H1 (cell line): ENCODE measurements at places on chromosomes 4 and X. TPM values are rescaled to one million over a fixed set of nuclear protein-coding genes. Genes with fewer than 3 reads are reported as not detected.
A peak's percentile ranks its signal among the peaks of the same experiment; 100 is the strongest.

The APLN gene
- total RNA-seq = 1.1 TPM in 2 replicates

The ZCCHC12 gene
- 0.84 and 1.3 TPM in 2 replicates for total RNA-seq

The HPGDS gene
- total RNA-seq = not detected in 2 replicates

The CAPN6 gene
- 10.6 and 10.8 TPM in 2 replicates for total RNA-seq

The MSL3 gene
- total RNA-seq = 11.3 and 12.3 TPM in 2 replicates

The PARM1 gene
- total RNA-seq = 5.2 and 5.3 TPM in 2 replicates

The FSTL5 gene
- total RNA-seq = 0.19 and 0.32 TPM in 2 replicates

The MAGEA1 gene
- total RNA-seq = not detected in 2 replicates

The BEX2 gene
- 57.5 and 60.2 TPM in 2 replicates for total RNA-seq

DNA sequence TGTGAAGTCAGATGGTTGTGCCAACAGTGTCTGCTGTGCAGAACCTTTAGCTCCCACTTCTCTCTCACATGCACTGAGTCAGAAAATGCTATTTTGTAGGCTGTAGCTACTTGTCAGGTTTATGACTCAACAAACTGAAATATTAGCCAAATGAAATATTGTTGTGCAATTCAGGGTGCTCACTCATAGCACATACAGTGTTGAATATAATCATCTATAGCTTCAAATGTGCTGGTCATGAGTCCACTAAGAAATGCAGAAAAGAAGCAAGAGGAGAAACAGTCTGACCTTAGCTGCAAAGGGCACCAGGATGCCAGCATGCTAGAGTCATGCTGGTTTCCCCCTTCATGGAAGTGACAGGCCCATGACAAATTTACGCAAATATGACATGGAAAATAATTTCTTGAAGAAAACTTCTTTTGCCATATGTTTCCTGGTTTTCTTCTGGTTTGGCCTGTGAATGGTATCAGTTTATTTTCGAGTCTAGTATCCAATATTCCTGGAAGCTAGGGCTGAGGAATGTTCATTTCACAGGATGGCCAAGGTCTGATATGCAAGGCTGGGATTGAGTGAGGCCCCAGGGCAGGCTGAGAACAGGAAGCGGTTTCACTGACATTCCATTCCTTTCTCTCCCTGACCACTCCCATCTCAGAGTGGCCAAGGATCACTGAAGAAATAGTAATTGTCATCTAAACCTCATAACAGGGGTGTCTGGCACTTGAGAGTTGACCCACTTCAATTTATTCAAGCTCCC, 10.3 kb upstream of the CXCL2 start:
- peak; percentile 21 for DNase-seq

- DNase-seq = no peak
Observed at GRCh38 chr4:6197433-6198174, 2.7 kb downstream of the JAKMIP1 start.

GRCh38 chrX:17374619-17375366, at the start of gene NHS:
Gene NHS, plus strand, starts transcription at chrX:17375200. Its CDS starts 558 bp downstream, at chrX:17375758.
- DNase-seq = peak; percentile 43

GRCh38 chr4:48470137-48470536, 13.0 kb upstream of the SLC10A4 start:
- DNase-seq = no peak

GRCh38 chr4:169439244-169439643, 168.5 kb upstream of the SH3RF1 start:
- DNase-seq = no peak

DNA sequence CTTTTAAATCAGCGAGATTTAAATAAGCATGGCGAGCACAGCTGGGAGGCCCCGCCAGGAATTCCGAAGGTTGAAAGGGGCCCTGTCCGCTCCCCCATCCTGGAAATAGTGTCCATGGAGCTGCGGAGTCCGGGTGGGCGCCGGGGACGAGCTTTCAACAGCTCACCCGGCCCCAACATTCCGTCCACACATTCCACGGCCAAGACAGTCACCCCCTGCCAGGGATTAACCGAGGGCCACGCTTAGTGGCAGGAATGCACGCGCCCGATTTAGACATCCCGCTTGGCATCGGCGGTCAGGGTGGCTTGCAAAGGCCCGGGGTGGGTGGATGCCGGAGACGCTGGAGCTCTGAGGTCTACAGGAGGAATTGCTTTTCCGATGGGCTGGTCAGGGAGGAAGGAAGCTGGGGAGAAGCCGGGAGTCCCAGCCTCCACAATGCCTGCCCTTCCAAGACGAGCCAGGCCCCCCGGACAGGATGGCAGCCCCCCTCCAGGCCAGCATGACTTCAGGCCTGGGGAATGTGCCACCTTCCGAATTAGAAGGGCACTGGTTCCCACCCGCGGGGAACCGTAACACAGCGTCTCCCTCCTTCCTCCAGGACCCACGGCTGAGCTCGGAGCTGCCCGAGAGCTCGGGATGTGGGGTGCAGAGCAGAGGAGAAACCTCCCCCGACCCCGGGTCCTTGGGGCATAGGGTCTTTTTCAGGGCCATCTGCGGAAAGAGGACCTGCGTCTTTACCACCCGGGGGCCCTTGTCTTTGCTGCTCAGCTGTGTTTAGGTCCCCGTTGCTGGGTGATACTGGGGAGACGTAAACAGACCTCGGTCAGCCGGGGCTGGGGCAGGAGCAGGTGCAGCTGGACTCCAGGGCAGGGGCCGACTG, 26.9 kb upstream of the PPP2R3B start:
- peak; percentile 51 for DNase-seq

GRCh38 chrX:104315555-104315954, 60.8 kb upstream of the ESX1 start:
- no peak for DNase-seq

- no peak for DNase-seq
Observed at GRCh38 chr4:4339504-4340085, 47.3 kb upstream of the NSG1 start.

- DNase-seq = no peak
Observed at GRCh38 chr4:87551361-87551760, 22.2 kb upstream of the SPARCL1 start.

GRCh38 chr4:99708551-99708950, 50.9 kb upstream of the C4orf54 start:
- no peak for DNase-seq

DNA sequence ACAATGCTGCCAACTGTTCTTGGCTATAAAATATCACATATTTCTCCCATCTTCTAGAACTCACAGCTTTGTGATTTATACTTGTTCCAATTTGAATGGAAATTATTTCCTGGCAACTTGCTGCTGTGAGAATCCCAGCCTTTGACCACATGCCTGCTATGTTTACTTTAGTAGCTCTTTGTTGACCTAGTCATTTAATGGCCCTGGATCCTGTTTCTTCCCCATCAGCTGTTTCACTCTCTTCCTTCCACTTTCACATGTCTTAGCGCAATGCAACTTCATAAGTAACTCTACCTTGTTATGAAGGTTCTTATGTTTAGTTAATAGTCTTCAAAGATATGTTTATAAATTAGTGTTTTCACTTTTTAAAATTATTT, 1973.6 kb upstream of the AGA start:
- no peak for DNase-seq
